ENCODE measurements at places on chromosomes 4 and X. TPM values are rescaled to one million over a fixed set of nuclear protein-coding genes. Genes with fewer than 3 reads are reported as not detected.
A peak's percentile ranks its signal among the peaks of the same experiment; 100 is the strongest.

- H3K36me3 ChIP-seq, result no peaks in the 10 kb centered on the region
- H3K4me3 ChIP-seq, result no peak overlapping the region
- no peaks in the 10 kb centered on the region for H3K4me1 ChIP-seq
- no peaks in the 10 kb centered on the region for H3K27me3 ChIP-seq
Observed at GRCh38 chr4:12911750-12912358, 572.3 kb downstream of the RAB28 start.

DNA sequence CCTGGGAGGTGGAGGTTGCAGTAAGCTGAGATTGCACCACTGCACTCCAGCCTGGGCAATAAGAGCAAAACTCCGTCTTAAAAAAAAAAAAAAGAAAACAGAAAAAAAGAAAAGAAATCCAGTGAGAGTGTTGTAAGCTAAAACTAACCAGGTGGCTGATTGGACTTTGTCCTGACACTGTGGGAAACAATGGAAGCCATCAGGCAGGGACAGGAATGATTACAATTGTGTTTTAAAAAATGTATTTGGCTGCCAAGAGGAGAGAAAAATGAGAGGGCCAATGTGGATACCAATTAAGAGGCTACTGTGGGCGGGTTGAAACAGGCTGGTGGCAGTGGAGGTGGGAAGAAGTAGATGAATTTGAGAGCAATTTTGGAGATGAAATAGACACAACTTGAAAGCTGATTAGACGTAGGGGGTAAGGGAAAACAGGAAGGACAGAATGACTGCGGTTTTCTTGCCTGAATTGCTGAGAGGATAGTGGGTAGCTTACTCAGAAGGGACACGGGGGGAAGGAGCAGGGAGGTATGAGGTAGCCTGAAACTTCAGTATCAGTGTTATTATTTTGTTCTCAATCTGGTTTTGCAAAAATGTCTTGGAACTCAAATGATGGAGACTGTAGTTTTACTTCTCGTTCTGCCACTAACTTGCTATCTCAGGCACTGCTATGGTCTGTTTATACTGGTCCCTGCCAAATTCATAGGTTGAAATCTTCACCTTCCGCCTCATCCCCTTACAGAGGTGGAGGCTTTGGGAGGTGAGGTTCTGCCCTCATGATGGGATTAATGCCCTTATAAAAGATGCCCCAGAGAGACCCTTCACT, 45.6 kb upstream of the CHRNA9 start:
- no peaks in the 10 kb centered on the region for H3K4me1 ChIP-seq
- no peak overlapping the region for H3K4me3 ChIP-seq
- H3K27me3 ChIP-seq, result no peaks in the 10 kb centered on the region
- no peaks in the 10 kb centered on the region for H3K36me3 ChIP-seq
- DNase-seq, result no peak

Gene ATG4A
- 17.4 TPM for total RNA-seq

DNA sequence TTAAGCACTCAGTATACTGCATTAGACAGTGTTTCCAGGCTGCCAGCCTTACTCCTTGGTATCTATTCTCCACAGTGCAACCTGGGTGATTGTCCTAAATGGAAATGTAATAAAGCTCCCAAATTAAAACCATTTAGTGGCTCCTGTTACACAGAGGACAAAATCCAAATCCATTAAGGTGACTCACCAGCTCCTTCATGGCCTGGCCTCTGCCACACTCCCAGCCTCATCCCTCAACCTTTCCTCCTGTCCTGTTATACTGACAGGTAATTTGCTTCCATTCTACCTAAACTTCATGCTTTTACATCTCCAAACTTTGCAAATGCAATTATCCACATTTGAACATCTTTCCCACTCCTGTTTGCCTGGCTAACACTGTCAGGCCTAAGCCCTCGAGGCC, 140.3 kb downstream of the INPP4B start:
- H3K4me1 ChIP-seq, result no peaks in the 10 kb centered on the region
- no peak for DNase-seq
- no peaks in the 10 kb centered on the region for H3K27me3 ChIP-seq
- H3K4me3 ChIP-seq, result no peak overlapping the region

GRCh38 chr4:41678086-41678816, 70.3 kb downstream of the PHOX2B start:
- peaks cover 85% of the 10 kb centered on the region for H3K36me3 ChIP-seq
- H3K27ac ChIP-seq, result no peak overlapping the region
- no peak for DNase-seq
- H3K27me3 ChIP-seq, result no peaks in the 10 kb centered on the region

DNA sequence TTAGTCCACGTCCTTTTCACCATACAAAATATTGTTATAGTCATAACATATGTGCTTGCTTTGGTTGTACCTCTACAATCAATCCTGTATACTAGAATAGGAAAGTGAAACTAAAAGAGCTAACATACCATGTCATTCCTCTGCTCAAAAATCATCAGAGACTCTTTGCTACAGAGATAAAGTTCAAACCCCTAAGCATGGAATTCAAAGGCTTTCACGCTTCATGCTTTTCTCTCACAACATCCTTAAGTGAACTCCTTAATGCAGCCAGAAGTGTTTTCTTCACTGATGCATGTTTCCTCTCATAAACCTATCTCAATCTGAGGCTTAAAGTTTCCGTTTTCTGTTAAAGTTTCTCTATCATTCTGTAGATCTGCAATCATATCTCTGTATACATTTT, 744.6 kb upstream of the IGFBP7 start:
- no peaks in the 10 kb centered on the region for H3K27me3 ChIP-seq
- peak overlapping the region; percentile 10 for H3K4me3 ChIP-seq
- no peaks in the 10 kb centered on the region for H3K4me1 ChIP-seq
- DNase-seq, result no peak
- H3K36me3 ChIP-seq, result no peaks in the 10 kb centered on the region

DNA sequence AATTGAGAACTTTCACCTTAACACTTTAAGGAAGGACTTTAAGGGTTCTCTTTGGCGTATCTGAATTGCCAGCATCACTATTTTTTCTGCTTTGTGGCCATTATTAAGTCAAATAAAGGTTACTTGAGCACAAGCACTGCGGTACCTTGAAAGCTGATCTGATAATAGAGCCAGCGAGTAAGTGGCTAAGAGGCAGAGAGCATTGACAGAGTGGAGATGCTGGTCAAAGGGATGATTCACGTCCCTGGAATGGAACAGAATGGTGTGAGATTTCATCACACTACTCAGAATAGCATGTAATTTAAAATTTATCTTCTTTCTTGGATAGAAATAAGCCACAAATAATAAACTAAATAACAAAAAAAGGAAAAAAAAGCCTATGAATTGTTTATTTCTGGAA, 57.1 kb upstream of the NPFFR2 start:
- no peaks in the 10 kb centered on the region for H3K27me3 ChIP-seq
- H3K4me1 ChIP-seq, result no peaks in the 10 kb centered on the region

Gene WWC2
- total RNA-seq, result 109 TPM

GRCh38 chr4:37754410-37755185, 68.4 kb upstream of the RELL1 start:
- no peaks in the 10 kb centered on the region for H3K27me3 ChIP-seq
- H3K36me3 ChIP-seq, result no peaks in the 10 kb centered on the region
- H3K4me3 ChIP-seq, result no peak overlapping the region

Gene TMEM255A
- total RNA-seq, result 2.7 TPM

Gene TRIM60
- not detected for total RNA-seq

DNA sequence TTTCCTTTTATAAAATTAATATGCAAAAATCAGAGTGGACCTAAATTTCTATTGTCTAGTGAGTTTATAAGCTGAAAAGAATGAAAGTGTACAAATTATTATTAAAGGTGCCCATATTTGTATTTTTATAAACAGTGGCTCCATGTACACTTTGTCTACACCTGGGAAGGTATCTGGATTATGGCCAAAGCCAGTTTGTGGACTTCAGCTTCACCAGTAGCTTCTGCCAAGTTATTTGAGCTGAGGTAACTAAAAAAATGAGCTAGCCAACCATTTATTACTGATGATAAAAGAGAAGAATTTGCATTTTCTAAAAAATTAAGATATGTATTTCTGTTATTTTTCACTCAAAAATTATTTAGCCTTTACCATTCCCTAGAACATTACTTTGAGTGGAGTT, 32.3 kb upstream of the LRAT start:
- H3K4me1 ChIP-seq, result no peaks in the 10 kb centered on the region
- H3K27ac ChIP-seq, result no peak overlapping the region
- DNase-seq, result no peak
- no peak overlapping the region for H3K4me3 ChIP-seq
- no peaks in the 10 kb centered on the region for H3K36me3 ChIP-seq

GRCh38 chr4:162241857-162242256, 78.1 kb upstream of the FSTL5 start:
- H3K27ac ChIP-seq, result no peak overlapping the region
- H3K4me1 ChIP-seq, result no peaks in the 10 kb centered on the region
- H3K4me3 ChIP-seq, result no peak overlapping the region
- DNase-seq, result no peak
- H3K27me3 ChIP-seq, result no peaks in the 10 kb centered on the region

DNA sequence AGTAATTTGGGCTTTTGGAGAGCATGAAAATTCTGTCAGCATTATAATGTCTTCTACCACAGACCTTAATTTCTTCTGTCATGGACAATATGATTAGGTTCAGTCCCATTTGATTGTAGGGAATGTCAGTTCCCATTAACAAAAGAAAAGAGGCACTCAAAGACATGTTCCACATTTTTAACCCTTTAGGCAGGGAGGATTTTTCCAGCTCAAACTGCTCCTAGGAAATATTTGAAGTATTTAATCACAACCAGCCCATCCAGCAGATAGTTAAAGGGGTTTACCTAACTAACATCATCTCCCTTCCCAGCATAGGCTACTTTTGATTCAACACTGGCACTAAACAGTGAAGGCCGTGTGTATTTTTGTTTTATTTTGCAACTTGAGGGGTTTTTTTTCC, 256.0 kb downstream of the DHX15 start:
- H3K4me1 ChIP-seq, result no peaks in the 10 kb centered on the region
- no peaks in the 10 kb centered on the region for H3K36me3 ChIP-seq
- no peak overlapping the region for H3K4me3 ChIP-seq
- H3K27me3 ChIP-seq, result no peaks in the 10 kb centered on the region
- no peak overlapping the region for H3K27ac ChIP-seq

DNA sequence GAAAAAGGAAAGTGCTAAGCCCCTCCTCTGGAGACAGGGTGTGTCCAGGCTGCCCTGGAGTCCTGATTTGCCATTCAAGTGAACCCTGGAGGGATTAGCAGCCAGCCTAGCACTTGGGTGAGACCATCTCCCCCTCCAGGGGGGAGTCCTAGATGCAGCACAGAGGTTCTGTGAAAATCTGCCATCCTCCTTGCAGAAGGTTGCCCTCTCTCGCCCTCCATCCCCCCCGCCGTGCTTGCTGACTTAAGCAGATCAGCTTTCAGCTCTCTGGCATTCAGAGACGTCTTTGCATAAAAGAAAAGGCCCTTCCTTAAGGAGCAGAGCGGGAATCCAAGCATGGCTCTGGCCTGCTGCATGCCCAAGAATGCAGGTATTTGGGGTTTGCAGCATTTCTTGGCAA, 102.1 kb upstream of the SCML1 start:
- H3K4me1 ChIP-seq, result no peaks in the 10 kb centered on the region
- H3K27me3 ChIP-seq, result no peaks in the 10 kb centered on the region
- no peak overlapping the region for H3K27ac ChIP-seq
- DNase-seq, result no peak
- H3K36me3 ChIP-seq, result no peaks in the 10 kb centered on the region

DNA sequence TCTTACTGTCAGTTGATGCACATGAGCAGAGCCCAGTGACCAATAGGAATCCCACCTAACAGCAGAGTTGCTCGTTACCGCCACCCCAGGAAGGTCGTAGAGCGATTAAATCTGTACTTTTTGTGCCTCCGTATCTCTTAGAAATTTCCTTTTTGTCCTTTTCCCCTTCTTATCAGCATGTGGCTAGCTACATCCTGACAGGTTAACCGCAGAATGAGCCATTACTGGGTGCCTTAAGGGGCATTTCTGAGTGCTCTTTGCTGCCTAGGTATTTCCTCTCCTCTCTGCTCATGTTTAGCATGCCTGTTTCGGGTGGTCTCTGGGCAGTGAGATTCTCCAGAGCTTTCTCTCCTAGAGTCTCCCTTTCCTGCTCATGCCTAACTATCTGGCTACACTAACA, 530.5 kb downstream of the FAM133A start:
- no peaks in the 10 kb centered on the region for H3K4me1 ChIP-seq
- H3K27me3 ChIP-seq, result no peaks in the 10 kb centered on the region
- no peaks in the 10 kb centered on the region for H3K36me3 ChIP-seq
- H3K4me3 ChIP-seq, result no peak overlapping the region
- no peak for DNase-seq
- no peak overlapping the region for H3K27ac ChIP-seq

GRCh38 chrX:11564546-11564945, 101.2 kb downstream of the ARHGAP6 start:
- H3K4me3 ChIP-seq, result no peak overlapping the region
- no peak overlapping the region for H3K27ac ChIP-seq
- H3K4me1 ChIP-seq, result no peaks in the 10 kb centered on the region
- no peaks in the 10 kb centered on the region for H3K36me3 ChIP-seq
- no peaks in the 10 kb centered on the region for H3K27me3 ChIP-seq
- DNase-seq, result no peak

DNA sequence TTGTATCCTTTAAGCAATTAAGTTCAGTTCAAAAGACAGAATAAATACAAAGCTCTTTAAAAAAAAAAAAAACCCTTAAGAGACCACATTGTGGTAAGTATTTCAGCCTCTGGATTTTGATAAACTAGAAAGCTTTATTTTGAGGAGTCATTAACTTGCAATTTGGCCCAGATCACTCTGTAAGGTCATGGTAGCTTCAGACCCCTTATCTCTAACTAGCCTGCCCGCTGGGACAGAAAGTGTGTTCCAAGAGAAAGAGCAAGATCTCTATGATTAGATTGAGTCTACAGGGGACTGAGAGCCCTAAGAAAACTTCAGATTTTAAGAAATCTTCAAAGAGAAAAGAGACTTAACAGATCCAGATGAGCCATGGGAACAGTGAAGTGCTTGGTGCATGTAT, 45.6 kb downstream of the GALNT7 start:
- no peaks in the 10 kb centered on the region for H3K36me3 ChIP-seq
- H3K4me1 ChIP-seq, result no peaks in the 10 kb centered on the region
- H3K27me3 ChIP-seq, result no peaks in the 10 kb centered on the region
- DNase-seq, result no peak
- no peak overlapping the region for H3K27ac ChIP-seq

Gene MAGEB17
- total RNA-seq, result not detected
